Activated CD4-positive, alpha-beta T cell treated with anti-CD3 and anti-CD28 coated beads for 36 hours (primary cell): ENCODE measurements at places on chromosomes 12 and 14. TPM values are rescaled to one million over a fixed set of nuclear protein-coding genes. Genes with fewer than 3 reads are reported as not detected.

The PGAM5 gene
- 65.6 TPM for total RNA-seq

The SIX1 gene
- total RNA-seq, result not detected

The NXPH4 gene
- 0.41 TPM for total RNA-seq

The TMEM263 gene
- total RNA-seq, result 43.0 TPM

The JPH4 gene
- total RNA-seq, result not detected

The ETV6 gene
- 56.7 TPM for total RNA-seq
